Endothelial cell of umbilical vein (primary cell): ENCODE measurements at places on chromosomes 5 and 9. TPM values are rescaled to one million over a fixed set of nuclear protein-coding genes. Genes with fewer than 3 reads are reported as not detected.

DNA sequence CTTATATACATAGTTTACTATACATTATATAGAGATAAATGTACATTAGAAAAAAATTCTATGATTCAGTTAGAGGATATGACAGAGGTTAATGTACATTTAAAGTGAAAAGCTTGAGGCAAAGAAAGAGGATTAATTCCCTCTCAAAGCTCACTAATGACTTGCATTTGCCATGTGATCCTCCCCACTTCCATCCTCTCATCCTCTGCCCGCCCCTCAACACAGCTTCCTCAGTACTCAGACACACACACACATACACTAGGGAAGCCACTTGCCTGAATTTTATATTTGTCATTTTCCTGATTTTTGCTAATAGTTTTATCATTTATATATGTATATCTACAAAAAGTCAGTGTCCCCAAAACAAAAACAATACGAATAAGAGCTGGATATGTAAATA lies 764.5 kb downstream of the EFNA5 start:
- DNase-seq, result no peak

- peak; percentile 16 for DNase-seq
These were observed 13.0 kb upstream of the ABLIM3 start for GRCh38 chr5:149128023-149128875.

DNA sequence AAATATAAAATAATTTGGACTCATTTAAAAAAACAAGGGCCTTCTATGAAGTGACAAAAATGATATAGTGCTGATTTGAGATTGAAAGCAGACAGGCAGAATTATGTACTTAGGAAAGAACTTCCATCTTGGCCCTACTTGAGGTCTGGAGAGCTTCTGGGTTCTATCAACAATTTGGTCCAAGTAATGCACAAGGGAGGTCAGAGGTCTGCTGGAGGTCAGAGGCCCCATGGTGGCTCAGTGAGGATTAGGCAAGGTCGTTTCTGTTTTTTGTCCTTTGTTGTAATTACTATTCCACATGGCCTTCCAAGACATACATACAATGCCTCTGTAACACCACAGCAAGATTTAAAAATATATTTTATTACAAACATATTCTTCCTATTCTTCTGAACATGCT lies 37.2 kb downstream of the NUDT12 start:
- DNase-seq, result no peak

GRCh38 chr9:103821115-103821514 lies 273.0 kb upstream of the SMC2 start:
- DNase-seq, result no peak

GRCh38 chr5:31726952-31727351 lies 88.0 kb downstream of the PDZD2 start:
- DNase-seq, result no peak

DNA sequence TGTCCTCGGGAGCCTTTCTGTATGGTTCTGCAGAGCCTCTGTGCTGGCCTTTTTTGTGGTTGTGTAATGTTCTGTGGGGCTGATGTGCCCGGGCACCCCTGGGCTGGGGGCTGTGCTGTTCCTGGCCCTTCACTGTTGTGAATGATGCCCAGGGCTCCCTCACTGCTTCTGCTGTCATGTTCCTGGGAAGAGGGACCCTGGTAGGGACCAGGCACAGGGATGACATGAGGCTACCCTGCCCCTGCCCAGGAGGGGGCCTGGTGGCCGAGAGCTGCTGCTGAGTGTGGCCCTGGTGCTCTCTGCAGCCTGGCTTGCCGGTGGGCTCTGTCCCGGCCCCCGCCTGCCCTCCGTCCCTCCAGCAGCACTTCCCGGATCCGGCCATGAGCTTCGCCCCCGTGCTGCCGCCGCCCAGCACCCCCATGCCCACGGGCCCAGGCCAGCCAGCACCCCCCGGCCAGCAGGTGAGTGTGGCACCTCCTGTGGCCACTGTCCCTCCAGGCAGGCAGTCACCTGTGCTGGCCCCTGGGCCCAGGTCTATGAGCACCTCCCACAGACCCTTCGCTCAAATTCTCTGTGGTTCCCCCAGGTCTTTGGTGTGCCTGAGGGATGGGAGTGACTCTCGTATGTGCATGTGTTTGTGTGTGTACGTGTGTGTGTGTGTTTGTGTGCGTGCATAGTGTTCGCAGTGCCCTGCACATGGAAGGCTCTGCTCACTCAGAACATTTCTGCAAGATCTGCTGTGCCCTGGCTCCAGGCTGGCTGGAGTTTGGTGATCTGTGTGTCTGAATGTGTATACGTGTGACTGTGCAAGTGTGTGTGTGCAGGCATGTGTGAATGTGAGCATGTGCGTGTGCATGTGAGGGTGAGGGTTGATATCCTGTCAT lies 72.3 kb downstream of the WNK2 start:
- DNase-seq, result no peak

DNA sequence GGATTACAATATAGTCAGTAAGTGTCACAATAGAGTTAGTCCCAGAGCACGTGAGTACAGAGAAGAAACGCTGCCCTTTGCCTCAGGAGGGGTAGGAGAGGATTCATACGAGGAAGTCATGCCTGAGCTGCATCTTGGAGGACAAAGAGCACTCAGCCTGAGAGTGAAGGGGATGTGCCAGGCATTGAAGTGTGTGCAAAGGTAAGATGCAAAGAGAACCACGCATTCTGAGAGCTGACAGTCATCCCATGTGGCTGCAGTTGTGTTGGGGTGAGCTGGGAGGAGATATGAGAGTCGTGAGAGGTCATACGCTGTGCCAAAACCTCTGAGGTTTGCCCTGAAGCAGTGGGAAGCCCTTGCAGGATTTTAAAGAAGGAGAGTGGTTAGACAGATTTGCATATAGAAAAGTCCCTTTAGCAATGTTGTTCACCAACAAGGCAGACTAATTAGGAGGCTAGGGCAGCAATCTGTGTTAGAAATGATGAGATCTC lies 97.5 kb downstream of the PIP5K1B start:
- no peak for DNase-seq

DNA sequence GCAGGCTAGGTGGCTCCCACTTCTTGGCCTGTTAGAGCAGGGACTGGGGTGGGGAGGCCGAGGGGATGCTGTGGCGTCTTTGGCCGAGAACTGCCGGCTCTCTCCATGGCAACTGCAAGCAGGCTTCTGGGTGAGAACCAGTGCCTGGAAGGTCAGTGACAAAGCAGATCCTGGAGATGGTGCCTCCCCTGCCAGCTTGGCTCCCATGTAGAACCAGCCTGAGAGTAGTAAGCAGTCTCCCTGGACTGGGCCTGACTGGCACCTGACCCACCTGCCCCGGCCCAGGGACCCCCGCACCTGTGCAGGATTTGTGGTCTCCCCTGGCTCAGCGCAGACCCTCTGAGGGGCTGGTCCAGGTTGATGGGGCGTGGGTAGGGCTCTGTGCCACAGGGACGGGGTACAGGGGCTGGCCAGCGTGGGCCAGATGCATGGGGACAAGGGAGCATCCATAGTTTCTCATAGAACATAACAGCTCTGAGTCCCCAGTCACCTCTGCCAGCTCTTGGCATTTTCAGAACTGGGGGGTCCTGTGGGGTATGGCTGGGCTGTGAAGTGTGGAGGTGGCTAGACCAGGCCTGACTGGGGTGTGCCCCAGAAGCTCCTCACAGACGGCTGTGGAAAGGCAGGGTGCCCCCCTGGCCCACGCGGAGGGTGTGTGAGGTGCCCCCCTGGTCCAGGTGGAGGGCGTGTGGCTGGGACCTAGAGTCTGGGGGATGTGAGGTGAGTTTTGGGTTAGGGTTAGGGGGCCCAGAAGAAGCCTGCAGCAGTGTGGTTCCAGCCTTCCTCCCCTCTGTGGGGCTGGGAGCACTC lies 22.2 kb downstream of the CACNA1B start:
- DNase-seq, result no peak

DNA sequence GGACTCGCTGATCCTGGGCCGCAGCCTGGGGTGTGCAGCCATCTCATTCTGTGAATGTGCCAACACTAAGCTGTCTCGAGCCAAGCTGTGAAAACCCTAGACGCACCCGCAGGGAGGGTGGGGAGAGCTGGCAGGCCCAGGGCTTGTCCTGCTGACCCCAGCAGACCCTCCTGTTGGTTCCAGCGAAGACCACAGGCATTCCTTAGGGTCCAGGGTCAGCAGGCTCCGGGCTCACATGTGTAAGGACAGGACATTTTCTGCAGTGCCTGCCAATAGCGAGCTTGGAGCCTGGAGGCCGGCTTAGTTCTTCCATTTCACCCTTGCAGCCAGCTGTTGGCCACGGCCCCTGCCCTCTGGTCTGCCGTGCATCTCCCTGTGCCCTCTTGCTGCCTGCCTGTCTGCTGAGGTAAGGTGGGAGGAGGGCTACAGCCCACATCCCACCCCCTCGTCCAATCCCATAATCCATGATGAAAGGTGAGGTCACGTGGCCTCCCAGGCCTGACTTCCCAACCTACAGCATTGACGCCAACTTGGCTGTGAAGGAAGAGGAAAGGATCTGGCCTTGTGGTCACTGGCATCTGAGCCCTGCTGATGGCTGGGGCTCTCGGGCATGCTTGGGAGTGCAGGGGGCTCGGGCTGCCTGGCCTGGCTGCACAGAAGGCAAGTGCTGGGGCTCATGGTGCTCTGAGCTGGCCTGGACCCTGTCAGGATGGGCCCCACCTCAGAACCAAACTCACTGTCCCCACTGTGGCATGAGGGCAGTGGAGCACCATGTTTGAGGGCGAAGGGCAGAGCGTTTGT lies 19.9 kb downstream of the PTGES2 start:
- no peak for DNase-seq

- DNase-seq, result no peak
These were observed 67.0 kb upstream of the PPP1R2B start for GRCh38 chr5:156783092-156783491.

- DNase-seq, result peak; percentile 90
These were observed 149.0 kb downstream of the PDE4D start for GRCh38 chr5:59744531-59744992.

- DNase-seq, result no peak
These were observed 1.8 kb upstream of the AMACR start for GRCh38 chr5:34009610-34010009.

- DNase-seq, result no peak
These were observed 38.7 kb downstream of the MAPK9 start for GRCh38 chr5:180253036-180253824.

DNA sequence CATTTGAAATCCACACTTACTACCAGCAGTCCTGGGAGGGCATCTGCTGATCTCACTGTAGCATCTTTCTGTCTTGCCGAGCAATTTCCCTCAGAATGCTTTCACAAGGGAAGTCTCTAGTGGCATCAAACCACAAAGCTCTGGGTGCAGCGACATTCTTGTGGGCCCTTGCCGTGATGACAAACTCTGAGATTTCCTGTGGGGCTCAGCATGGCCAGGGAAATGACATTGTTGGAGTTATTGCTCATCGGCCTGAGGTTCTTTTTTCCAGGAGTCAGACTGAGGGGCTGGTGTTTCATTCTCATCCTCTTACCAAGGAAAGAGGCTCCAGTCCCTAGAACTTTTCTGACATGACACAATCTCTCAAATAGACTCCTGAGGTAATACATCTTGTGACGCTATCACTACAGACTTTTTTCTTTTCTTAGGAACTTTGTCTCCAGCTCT lies 51.4 kb downstream of the PFDN1 start:
- DNase-seq, result peak; percentile 89

- DNase-seq, result no peak
These were observed 1.6 kb upstream of the PRRC1 start for GRCh38 chr5:127515693-127516440.

DNA sequence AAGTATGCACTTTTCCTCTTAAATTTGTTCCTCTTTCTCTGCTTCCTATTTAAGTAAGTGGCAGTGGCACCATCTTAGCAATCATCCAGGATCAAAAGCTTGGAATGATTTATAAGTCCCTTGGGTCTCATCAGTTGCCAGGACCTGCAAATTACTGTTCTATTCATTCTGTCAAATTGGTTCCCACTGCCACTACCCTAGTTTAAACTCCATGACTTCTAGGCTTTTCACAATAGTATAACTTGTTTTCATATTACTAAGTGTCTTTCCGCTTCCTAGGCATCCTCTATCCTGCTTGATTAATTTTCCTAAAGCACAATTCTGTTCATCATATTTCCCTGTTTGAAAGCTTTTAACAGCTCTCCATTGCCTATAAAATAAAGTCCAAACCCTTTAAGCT lies 363.9 kb upstream of the MEF2C start:
- DNase-seq, result no peak

GRCh38 chr5:118862596-118862995 lies 125.8 kb downstream of the DTWD2 start:
- DNase-seq, result no peak

- no peak for DNase-seq
These were observed 436.8 kb downstream of the CDH9 start for GRCh38 chr5:26601563-26601962.

GRCh38 chr5:120096413-120096812 lies 367.7 kb upstream of the PRR16 start:
- DNase-seq, result no peak

GRCh38 chr9:89872426-89872912 lies 267.7 kb downstream of the GADD45G start:
- DNase-seq, result no peak

- no peak for DNase-seq
These were observed 11.3 kb downstream of the TLE1 start for GRCh38 chr9:81678088-81678487.

DNA sequence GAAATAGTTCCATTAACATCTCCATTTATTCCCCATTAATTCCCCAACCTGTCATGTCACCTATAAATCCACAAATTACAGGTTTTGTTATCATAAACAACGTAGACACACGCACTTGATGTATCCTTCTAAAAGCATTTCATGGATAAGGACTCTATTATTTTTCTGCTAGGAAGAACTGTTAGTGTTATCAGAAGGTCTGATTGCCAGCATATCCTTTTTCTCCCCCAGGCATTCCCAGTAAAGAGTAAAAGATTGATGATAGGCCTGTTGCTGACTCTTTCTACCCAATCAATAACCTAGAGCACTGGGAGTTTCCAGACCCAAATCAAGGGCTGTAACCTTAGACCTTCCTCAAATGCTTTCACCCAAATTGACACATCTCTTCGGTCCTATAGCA lies 60.8 kb downstream of the RFK start:
- DNase-seq, result no peak

DNA sequence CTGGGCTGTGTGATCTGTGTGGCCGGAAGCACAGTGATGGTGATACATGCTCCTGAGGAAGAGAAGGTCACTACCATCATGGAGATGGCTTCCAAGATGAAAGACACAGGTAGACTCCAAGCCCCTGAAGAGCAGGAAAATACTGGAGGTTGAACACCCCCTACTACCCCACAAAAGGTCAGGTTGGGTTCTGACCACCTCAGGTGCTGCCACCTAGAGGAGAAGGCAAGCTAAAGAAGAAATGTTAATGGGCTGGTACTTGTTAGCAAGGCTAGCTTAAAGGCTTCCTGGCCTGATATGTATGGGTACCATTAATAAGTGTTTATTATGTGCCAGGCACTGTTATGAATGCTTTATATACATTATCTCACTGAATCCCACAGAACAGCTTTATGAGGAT lies 11.7 kb downstream of the NIPAL4 start:
- peak; percentile 27 for DNase-seq

ZNF782 gene
- 3.6 and 4.4 TPM in 2 replicates for total RNA-seq

PWWP2A gene
- 17.3 and 19.3 TPM in 2 replicates for total RNA-seq

MYMK gene
- total RNA-seq, result not detected in 2 replicates

SPATA31E1 gene
- not detected in 2 replicates for total RNA-seq

NREP gene
- 96.7 and 107 TPM in 2 replicates for total RNA-seq

NR5A1 gene
- total RNA-seq, result not detected in 2 replicates

NOP16 gene
- total RNA-seq, result 47.4 and 51.6 TPM in 2 replicates

PCDHB13 gene
- 0.65 and 0.77 TPM in 2 replicates for total RNA-seq

SPATA31C1 gene
- not detected in 2 replicates for total RNA-seq

FAM169A gene
- 0.62 and 0.72 TPM in 2 replicates for total RNA-seq
